DMS53 (cell line): ENCODE measurements at places on chromosomes 2 and 18.

DNA sequence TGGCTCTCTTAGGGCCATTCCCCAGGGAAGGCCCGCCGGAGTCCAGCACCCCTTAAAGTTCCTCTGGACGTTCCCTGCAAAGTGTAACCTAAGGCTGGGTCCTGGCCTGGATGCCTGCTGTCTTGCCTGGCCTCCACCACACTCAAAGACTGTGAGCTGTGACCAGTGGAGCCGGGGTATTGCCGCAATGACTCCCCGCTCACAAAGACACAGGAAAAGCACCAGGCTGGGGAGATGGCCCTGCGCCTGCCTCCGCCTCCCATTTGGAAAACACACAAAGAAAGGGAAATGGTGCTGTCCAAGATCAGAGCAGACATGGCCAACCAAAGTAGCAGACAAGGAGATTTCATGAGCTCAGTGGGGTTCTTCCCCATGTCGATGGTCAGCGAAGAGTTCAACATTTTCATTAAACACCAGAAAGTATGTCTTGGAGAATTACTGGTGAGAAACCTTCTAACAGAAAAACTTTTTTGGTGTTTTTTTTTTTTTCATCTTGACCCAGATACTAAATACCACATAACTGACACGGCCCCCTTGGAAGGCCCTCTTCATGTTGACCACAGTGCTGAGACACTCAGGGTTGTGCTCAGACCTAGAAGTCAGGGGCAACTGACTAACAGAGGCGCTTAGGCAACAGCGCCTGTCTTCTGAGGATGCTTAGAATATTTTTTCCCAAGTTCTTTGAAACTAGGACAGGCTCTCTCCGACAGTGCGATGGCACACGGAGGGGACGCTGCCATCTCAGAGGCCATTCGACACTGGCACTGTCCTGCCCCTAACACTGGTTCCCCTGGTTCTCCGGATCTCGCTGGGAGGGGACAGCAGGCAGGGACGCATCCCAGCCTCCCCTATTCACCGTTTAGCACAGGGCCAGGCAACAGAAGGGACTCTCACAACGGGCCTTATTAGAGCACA lies 226.4 kb upstream of the ID2 start:
- DNase-seq, result no peak

DNA sequence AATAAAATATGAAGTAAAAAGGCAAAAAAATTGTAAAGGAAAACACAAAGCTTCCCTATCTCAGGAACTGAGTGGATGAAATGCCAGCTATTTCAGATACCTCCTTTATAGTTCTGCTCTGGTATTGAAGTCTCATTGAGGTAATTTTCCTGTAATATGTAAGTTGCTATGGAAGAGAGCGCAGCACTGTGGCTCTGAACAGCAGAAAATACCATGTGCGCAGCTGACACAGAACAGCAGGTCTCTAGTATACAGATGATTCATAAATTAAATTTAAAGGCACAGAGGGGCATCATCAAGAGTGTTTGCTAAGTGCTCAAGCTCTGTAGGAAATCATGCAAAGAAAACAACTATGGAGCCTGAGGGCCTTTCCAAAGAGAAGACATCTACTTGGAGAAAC lies 315.3 kb upstream of the CDH7 start:
- DNase-seq, result peak; percentile 77

DNA sequence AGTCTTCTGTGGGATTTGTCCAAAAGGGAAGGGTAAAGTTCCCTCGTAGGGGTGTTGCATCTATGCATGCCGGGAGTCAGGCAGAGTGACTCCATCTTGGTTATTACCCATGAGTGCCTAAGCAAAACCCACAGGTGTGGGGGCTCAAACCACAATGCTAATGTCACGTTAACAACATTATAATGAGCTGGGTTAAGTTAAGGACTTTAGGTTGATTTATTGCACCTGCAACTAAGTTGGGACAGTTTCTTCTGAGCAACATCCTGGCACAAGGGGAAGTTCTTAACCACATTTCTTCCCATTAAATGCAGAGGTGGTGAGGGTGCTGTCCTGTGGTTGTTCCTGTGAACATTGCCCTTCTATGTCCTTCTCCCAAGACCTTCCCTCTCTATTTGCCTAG lies 1596.8 kb upstream of the SLC39A10 start:
- DNase-seq, result no peak

DNA sequence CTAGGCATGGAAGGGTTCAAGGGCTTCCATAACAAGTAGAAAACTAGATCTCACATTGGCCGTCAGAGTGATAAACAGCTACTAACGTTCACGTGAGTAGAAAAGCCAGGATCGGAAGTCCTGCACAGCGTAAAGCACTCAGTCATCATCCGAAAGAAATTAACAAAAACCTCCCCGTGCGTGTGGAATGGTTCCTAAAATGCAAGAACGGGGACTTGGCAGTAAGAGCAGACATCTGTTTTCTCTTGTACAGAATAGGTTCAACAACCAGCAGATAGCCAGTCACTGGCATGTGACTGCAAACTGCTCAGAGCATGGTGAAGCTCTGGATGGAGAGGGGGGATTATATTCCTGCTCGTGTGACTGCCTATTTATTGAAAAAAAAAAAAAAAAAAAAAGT lies 106.9 kb upstream of the ITGB6 start:
- DNase-seq, result no peak

GRCh38 chr18:3495691-3496430 lies 45.9 kb downstream of the TGIF1 start:
- no peak for DNase-seq

DNA sequence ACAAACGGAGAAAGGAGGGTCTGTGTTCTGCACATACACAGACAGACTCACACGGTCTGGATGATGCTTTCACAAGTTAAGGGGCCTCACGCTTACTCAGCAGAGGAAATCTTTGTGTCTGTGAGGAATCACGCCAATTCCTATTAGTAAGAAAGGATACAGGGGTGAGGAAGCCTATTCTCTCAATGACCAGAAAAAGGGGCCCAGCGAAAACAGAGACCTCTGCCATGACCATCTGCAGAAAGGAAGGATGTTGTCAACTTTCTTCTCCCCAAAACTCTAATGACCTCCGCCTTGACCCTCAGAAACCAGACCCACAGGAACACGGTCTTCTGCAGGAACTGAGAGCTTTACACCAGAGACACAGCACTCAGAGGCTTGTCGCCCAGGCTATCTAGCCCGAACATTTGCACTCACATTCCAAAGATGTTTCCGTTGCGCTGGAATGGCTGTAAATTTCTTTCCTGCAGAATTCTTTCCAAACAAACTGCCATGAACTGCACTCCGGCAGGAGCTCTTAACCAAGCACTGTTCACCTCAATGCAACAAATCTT lies 186.3 kb downstream of the TCF4 start:
- no peak for DNase-seq
